Astrocyte (in vitro differentiated cells and primary cell): ENCODE measurements at places on chromosomes 3 and 15.

DNA sequence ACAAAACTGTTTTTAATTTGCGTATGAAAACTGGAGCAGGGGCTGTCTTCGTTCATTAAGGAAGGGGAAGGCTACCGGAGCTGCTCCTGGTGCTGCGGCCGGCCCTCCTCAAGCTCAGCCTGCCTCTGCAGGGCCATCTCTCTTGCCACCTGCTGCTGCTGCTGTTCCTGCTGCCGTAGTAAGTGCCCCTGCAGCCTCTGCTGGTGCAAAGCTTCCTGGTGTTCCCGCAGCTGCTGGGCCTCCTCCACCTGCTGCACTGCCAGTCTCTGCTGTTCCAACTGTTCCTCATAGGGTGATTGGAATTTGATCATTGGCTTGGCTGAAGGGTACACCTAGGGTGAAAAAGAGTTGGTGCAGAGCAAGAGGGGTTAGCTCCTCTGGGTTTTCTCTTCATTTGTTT, 66.0 kb downstream of the GOLIM4 start:
- no peak for DNase-seq

DNA sequence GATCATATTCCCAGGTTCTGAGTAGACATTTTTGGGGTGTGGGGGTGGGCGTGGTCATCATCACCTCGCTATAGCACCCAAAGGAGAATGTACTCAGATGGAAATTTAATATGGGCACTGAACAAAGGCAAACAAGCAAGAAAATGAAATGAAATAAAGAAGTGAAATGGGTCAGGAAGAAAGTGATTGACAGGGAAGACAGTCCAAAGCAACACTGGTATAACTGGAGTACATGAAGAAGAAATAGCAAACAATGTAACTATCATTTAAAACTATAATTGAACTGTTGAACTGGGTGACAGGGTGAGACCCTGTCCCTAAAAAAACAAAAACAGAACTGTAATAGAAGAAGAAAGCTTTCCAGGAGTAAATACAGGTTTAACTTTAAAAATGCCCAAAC, 24.8 kb downstream of the RPL39L start:
- no peak for DNase-seq

DNA sequence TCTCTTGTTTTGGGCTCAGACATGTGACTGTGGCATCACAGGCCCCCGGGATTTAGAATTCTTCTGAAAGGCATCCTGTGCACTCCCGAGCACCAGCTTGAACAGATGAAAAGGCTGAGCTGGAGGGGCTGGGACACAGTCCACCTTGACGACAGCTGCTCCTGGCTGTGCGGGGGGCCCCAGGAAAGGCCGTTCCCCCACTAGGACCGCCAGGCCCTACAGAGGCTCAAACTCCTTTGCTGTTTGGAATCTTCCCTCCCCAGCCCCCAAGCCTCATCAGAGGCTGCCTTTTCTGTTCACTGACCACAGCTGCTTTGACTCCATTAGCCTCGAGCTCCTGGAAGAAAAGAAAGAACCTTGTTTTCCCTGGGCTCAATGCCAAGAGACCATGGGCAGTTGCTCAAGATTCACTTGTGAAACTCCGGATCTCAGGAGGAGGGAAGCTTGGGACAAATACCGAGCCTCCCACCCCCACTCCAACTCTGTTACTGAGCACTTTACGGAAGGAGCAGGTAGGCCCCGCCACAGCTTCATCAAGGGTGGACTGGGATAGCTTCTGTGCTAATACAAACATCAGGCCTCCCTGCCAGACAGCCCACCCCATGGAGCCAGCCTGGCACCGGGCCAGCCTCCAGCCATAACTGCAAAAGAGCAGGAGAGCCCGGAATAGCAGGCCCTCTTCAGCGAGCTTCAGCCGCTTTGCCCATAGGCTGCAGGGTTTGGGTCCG, 15.7 kb downstream of the CIDEC start:
- DNase-seq = peak; percentile 76

GRCh38 chr3:112460519-112461195, 38.6 kb downstream of the BTLA start:
- DNase-seq = no peak

DNA sequence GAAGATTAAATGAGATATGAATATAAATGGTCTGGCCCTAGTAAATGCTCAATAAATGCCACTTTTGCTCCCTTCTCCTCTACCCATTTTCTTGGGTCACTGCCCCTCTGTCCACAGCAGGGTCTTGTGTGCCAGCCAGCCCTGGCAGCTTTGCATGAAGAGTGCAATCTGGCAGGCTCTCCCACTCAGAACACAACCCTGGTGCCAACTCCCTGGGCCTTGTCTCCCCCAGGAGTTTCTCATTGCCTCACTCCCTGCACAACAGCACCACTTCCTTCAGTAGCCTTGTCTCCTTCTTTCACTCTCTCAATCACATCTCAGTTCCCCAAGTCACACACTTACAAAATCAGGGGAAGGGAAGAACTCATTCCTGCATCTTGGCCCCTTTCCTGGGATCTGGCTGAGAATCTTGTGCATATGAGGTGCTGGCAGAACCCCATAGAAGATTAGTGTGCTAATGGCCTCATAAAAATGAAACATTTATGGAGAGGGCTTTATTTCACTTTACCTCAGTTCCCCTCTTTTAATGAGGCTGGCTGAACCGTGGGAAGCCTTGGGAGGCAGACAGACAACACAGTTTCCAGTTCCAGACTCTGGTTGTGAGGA, 445.9 kb upstream of the PROK2 start:
- no peak for DNase-seq
